Stimulated activated CD4-positive, alpha-beta T cell treated with anti-CD3 and anti-CD28 coated beads, Interleukin-12 subunit alpha, Interleukin-12 subunit beta, amount 100 ng/mL, for 24 hours (primary cell): ENCODE measurements at places on chromosomes 7 and 10.

GRCh38 chr7:122311050-122311700 lies 6.6 kb upstream of the FEZF1 start:
- DNase-seq = no peak

- no peak for DNase-seq
These were observed 22.2 kb upstream of the BAIAP2L1 start for GRCh38 chr7:98423043-98423442.

DNA sequence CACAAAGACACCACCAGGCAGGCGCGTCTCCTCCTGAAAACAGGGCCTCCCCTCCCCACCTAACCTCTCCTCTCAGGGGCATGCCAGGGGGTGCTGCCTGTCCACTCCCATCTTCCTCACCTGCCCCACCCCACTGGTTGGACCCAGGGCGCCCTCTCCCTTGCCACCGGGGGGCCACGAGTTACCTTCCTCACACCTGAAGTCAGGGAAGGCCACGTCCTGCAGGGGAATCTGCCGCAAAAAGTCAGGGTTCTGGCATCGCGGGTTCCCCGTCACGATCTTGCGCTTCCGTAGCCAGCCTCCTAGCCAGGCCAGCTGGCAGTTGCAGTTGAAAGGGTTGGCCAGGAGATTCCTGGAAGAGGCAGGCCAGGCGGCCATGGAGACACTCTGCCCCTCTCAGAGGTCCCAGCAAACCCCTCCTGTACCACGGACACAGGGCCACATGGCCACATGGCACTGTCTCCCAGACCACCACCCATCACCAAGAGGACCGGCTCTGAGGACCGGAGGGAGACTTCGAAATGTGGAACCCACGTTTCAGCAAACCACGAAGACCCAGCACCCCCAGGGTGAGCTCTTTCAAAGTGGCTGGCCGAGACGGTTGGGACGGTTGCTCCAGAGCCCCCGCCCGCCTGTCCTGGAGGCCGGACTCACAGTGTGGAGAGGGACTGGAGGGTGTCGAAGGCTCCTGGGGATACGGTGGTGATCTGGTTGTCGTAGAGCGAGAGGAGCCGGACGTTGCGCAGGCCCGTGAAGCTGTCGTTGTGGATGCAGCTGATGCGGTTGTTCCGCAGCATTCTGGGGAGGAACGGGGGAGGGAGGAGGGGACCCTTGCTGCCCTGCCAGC lies 142.8 kb downstream of the SLIT1 start:
- no peak for DNase-seq

- DNase-seq = no peak
These were observed 129.1 kb downstream of the THSD7A start for GRCh38 chr7:11702938-11703337.

DNA sequence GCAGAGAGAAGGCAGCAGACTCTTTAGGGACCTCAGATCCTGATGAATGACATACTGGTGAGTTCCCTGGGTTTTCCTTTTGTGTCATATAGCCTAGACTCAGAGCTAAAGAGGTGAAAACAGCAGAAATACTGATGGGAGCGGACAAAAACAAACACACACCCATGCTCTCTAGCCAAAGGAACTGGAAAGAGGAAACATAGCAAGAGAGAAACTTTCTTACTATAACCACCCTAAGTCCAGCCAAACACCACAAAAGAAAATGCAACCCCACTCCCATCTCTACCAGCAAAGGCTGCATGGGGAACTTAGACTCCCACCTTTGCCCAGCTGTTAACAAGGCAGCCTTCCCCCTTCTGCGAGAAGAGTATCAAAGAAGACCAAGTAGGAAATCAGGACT lies 16.3 kb downstream of the GSAP start:
- DNase-seq = no peak

DNA sequence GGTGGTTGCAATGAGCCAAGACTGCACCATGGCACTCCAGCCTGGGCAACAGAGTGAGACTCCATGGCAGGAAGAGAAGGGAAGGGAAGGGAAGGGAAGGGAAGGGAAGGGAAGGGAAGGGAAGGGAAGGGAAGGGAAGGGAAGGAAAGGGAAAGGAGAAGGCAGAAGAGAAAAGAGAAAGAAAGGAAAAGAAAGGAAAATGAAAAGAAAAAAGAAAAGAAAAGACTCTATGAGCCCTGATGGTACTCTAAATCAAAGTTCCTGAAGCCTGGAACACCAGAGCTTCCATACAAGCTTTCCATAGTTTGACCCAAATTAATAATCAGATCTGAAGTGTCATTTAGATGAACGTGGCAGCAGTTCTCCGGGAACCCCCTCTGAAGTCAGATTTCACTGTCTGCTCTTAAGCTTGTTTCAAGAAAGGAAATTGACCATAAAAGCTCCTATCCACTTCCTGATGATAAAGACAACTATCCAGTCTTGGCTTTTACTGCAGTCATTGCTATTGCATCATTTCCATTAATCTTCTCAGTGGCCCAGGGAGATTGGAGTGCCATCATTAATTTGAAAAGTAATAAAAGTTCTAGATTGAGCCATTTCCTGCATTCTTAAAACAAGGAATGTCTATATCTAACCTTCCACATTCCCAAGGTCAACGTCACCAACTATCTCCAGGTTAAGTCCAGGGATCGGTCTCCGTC lies 44.2 kb upstream of the FRMD4A start:
- no peak for DNase-seq

DNA sequence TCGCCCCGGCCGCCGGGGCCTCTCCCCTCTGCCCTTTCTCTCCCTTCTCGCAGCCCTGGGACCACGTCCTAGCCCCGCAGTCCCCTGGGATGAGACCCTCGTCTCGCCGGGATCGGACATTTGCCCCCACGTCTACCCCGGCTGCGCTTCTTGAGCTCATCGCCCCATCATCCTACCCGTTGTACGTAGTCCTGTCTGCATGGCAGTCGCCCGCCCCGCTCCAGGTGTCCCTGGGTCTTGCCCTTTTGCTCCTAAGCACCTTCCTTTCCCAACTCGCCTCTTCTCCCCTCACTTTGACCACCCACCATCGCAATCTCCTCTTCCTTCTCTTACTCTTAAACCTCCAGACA lies 582 bp downstream of the TPST1 start:
- no peak for DNase-seq

- no peak for DNase-seq
These were observed 7.8 kb upstream of the PPP2R2D start for GRCh38 chr10:131892806-131893675.

DNA sequence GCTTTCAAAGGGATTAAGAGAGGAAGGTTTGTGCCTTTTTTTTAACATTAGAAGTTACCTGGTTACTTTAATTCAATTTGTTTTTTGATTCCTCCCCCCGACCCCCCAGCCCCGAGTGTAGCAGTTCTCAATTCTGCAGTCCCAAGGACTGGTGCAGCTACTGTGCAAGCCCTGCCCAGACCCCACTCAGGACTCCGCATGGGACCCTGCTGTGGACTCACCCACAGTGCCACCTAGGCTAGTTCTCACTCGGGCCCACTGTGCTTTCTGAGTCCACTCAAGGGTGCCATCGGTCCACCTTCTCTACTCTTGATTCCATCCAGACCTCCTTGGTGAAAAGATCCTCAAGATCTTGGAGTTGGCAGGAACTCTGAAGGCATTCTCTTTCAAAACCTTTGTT lies 77.4 kb downstream of the VOPP1 start:
- no peak for DNase-seq

GRCh38 chr7:82012453-82012852 lies 242.6 kb upstream of the HGF start:
- DNase-seq = no peak

- DNase-seq = no peak
These were observed 67.8 kb downstream of the WDR37 start for GRCh38 chr10:1123972-1124371.

DNA sequence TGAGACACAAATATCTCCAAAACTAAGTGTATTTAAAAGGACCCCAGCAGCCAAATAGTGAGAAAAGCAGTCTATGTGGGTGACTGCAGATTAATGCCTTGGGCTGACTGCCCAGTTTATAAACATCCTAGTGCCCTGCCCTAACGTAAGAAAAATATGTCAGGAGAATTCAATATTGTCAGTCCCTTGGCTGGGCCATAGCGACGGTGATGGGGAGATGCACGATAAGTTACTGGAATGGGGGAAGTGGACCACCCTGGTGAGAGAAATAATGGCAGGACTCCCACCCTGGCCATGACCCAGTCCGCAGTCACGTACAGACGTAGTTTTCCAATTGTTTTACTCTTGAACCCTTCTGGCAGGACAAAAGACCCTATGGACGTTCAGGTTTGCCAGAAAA lies 48.0 kb downstream of the JCAD start:
- no peak for DNase-seq

- DNase-seq = no peak
These were observed 196.6 kb upstream of the FRMD4A start for GRCh38 chr10:14527134-14527844.

GRCh38 chr10:79380946-79381721 lies 33.9 kb downstream of the PPIF start:
- no peak for DNase-seq

DNA sequence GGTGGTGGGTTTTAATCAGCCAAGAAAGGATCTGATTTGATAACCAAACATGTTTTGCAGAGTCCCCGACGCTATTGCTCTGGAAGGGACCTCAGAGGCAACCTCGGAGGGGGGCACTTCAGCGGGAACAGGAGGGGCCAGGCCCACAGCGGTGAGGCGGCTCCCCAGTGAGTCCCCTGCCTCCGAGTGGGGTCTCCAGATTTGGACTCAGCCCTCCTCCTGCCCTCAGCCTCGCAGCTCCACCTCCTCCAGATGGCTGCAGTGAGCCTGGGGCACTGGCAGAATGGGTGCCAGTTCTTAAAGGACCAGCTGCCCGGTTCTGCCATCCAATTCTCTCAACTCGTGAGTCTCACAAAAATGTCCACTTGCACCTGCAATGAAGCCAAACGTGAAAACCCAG lies 61.0 kb upstream of the NANOS1 start:
- no peak for DNase-seq

DNA sequence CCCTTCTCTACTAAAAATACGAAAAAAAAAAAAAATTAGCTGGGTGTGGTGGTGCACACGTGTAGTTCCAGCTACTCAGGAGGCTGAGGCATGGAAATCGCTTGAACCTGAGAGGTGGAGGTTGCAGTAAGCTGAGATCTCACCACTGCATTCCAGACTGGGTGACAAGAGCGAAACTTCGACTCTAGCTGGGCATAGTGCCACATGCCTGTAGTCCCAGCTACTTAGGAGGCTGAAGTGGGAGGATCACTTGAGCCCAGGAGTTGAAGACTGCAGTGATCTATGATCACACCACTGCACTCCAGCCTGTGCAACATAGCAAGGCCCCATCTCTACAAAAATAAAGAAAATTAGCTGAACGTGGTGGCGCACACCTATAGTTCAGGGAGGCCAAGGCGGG lies 1.2 kb upstream of the SPACDR start:
- no peak for DNase-seq

GRCh38 chr10:43197834-43198681 lies 59.8 kb downstream of the CSGALNACT2 start:
- no peak for DNase-seq

- no peak for DNase-seq
These were observed 9.1 kb upstream of the CSGALNACT2 start for GRCh38 chr10:43128958-43129706.

DNA sequence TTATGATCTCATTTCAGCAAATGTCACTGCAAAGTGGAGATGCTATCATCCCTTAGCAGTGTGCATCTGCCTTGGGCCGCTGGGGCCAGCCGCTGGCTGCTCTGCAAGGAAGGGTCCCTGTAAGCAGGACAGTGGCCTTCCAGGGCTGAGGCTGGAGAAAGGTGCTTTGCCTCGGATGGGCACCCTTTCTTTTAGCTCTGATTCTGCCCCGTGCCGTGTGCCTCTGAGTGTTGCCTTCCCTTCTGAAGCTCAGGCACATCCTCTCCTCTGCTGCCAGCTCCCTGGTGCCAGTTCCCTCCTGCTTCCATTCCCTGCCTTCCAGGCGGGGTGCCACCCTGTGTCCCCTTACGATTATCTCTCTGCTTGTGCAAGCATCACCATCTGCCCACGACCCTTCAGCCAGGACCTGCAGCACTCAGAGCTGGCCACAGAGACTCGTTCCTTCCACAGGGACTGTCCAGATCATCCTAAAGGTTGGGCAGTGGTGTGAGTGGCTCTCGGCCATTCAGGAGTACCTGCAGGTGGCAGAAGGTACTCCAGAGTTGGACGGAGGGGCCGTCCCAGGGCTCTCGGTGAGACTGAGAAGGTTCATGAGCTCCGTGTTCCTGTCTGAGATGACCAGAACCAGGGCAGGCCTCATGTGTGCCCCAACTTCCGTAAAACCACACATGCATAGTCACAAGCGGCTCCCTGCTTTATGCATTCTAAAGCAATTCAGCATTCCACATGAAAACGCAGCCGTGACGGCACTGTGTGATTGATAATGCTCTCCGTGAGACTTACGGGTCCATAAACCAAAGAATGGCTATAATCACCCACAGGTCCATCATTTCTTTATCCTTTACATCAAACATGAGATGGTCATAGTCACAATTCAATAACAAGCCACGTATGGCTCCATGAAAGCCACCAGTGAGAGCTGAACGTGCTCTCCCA lies 371.4 kb downstream of the DNAJB6 start:
- DNase-seq = no peak

DNA sequence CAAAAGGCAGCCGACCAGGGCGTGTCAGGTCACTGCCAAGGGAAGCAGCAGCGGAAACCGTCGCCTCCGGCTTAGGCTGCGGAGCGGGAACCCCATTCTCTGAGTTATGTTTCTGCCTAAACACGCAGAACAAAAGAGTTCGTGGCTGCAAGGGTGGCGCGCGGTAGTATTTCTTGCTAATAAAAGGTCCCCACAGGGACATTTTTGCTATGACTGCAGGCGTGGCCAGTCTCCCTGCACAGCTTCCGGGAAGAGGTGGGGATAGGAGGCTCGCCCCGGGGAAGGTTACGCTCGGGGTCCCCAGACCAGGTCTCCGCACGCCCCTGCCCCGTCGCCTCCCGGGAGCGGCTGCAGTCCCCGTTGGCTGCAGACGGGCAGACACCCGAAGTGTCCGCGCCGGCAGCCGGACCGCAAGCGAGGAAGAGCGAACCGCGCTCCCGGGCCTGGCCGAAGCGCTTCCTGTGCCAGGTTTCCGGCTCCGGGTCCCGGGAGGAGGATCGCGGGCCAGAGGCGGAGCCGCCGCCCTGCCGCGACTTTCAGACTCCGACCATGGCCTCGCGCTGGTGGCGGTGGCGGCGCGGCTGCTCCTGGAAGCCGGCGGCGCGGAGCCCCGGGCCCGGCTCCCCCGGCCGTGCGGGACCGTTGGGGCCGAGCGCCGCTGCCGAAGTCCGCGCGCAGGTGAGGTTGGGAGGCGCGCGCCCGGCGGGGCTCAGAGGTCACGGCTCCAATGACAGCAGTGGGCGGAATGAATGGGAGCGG lies at the start of gene PDSS1:
Gene PDSS1 (plus strand): TSS at position 539 of the 759 bp plus-strand sequence. CDS start 11 bp downstream, at position 550.
- peak; percentile 57 for DNase-seq

DNA sequence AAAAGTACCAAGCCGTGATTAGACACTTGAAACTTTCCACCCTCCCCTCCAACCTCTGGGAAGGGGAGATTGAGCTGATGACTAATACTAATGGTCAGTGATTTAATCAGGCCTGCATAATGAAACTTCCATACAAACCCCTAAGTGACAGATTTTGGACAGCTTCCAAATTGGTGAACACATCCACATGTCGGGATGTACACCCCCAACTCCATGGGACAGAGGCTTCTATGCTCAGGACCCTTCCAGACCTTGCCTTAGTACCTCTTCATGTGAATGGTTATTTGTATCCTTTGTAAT lies 4.8 kb downstream of the NUB1 start:
- DNase-seq = no peak

GRCh38 chr7:44995555-44996493 lies 4.2 kb upstream of the CCM2 start:
- no peak for DNase-seq
